ENCODE measurements at places on chromosomes 1 and 21.

- no peak for DNase-seq
Observed at GRCh38 chr1:76336931-76337371, 262.4 kb downstream of the ST6GALNAC3 start.

DNA sequence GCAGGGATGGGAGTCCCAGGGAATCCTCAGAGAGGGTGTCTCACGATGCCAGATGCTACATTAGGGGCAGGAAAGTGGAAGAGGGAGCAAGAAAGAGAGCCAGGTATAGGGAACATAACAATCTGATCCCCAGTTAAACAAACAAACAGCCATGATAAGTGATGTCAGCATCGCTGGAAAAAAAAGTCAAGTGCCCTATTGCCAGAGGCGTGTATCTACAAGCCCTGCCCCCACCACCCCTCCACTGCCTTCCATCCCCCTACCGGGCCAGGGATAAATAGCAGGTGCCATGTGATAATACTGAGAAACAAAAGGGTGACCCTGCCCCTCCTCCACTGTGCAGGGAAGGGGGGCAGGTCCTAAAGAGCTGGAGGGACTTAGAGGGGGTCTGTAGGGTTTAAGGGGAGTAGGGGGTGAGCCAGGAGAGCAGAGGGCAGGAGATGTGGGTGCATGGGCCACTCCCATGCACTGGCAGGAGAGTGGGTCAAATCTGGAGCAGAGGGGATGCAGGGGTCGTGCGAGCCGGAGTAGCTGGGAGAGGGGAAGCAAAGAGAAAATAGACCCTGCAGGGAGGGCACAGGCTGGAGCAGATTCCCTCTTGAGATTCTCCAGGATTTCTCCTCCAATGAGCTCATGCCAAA is 3.4 kb downstream of the SLC26A9 start:
- DNase-seq, result no peak

- peak; percentile 58 for DNase-seq
Observed at GRCh38 chr21:14533499-14534428, 12.4 kb downstream of the SAMSN1 start.

DNA sequence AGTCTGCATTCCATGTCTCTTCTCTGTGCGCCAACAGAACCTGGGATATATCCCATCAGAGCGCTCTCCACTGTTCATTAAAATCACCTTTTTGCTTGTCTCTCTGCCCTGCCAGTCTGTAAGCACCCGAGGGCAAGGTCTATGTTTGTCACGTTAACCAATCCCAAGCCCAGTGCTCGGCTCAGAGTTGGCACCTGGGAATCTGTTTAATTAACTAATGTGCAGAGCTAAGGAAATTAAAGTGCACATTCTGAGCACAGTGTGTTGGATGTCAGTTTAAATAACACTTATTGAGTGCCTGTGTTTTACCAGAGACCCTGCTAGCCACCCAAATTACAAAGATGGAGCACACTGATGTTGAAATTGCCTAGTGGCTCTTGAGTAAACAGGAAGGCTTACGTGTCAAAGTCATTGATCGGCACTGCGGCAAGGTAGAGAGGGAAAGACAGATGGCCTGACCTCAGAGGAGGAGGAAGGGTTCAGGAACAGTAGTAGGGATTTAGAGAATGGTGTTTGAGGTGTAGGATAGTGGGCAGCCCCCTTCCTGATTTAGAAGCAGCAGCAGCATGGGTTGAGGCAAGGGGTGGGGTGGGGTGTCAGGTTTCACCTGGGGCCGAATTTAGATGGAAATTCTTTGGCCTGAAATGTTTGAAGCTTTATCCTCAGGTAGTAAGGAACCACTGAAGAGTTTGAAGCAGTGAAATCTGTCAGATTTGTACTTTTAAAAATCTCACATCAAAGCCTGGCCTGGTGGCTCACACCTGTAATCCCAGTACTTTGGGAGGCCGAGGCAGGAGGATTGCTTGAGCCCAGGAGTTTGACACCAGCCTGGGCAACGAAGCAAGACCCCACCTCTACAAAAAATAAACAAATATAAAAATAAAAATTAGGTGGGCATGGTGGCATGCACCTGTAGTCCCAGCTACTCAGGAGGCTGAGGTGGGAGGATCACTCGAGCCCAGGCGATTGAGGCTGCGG is 7.7 kb downstream of the ARMH1 start:
- DNase-seq, result no peak

- DNase-seq, result no peak
Observed at GRCh38 chr1:48205522-48205921, 17.0 kb upstream of the SLC5A9 start.

GRCh38 chr1:10904396-10905358 is 107.8 kb upstream of the TARDBP start:
- no peak for DNase-seq

DNA sequence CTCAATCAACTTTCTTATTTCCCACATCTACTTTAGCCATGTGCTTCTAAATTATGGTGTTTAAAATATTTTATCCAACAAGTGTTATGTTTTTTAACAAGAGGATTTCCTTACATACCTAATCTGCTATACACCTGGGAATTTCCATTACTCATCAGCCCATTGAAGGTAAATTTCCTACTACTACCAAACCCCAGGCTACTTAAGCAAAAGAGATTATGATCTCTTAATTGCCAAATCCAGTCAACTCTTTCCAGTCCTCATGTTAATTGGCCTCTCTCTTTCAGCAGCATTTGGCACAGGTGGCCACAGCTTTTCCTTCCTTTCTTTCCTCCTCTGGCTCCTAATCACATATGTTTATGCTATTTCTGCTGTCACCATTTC is 5.1 kb upstream of the C1orf162 start:
- no peak for DNase-seq

GRCh38 chr21:14589855-14590563 is 43.9 kb upstream of the SAMSN1 start:
- peak; percentile 48 for DNase-seq

DNA sequence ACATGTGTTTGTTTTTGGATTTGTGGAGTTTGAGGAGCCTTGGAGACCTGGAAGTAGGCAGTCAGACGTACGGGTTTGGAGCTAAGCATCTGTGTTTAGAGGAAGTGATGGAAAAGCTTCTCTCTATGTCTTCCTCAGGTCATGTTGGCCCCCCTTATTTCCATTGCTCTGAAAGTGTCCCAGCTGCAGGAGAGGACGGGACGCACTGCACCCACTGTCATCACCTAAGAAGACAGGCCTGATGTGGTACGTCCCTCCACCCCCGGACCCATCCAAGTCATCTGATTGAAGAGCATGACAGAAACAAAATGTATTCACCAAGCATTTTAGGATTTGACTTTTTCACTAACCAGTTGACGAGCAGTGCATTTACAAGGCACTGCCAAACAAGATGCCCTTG is 66.2 kb downstream of the PGM1 start:
- no peak for DNase-seq

DNA sequence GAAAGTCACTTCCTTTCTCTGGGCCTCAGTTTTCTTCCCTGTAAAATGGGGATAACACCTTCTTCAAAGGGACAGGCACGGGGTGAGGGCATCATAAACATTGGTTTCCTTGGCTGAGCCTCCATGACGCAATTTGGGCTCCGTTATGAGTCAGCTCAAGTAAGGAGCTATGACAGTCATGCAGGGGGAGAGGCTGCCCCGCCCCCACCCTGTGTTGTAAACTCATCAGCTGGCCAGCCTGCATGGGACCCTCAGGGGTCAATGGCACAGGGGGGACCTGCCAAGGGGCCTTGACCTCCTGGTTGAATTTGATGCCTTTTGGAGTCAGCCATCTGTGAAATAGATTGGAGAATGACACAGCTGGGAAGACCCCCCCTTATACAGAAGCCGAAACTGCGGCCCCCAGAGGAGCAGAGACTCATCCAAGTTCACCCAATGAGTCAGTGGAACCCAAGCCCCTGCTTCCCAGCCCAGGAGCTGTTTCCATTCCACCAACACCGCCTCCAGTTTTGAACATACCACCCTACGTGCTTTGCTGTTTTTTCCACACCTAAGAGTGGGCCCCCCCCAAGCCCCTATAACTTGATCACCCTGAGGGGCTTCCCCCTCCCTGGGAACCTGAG is 36.8 kb upstream of the RUNX3 start:
- DNase-seq, result peak; percentile 89

DNA sequence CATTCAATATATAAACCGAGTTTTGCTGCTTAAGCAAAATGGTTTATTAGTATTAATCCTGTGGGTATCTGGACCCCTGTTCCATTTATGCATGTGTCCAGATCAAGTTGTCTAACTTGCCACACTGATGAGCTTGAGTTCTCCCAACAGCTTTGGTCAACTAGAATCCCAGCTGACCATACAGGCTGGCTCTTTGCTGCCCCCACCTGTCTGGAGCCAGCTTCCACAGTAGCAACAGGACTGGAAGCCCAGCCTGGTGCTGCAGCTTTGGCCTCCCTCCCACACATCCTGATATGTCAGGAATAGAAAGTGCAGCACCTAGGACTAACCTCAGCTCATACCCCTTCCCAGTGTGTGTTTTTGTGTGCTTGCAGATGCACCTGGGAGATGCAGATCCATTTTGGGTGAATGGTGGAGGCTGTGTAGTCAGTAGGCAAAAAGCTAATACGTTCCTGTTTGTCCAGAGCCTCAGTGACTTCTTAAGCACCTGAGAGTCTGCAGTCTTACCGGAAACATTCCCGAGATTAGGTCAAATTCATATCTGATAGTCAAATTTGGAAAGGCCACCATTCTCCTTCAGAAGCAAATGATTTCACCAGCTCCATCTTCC is 40.9 kb upstream of the BEND5 start:
- peak; percentile 70 for DNase-seq

- DNase-seq, result no peak
Observed at GRCh38 chr1:30048905-30049304, 674.5 kb downstream of the MATN1 start.

DNA sequence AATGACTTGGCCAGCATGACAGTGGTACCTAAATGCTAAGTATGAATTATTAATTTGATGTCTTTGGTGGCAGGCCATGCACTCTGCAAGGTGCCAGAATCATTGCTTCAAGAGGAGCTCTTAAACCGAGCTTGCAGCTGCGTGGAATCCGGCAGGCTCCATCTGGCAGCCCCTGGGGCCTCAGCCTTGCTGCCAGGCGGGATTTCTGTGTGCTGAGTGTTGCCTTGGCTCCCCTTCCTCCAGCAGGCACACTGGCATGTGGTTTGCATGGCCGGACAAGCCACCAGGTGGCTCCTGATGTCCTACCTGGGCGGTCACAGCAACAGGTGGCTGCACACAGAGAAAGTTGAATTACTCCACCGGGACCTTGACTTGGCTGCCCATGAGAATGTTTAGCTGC is 155.4 kb downstream of the URB2 start:
- peak; percentile 4 for DNase-seq

DNA sequence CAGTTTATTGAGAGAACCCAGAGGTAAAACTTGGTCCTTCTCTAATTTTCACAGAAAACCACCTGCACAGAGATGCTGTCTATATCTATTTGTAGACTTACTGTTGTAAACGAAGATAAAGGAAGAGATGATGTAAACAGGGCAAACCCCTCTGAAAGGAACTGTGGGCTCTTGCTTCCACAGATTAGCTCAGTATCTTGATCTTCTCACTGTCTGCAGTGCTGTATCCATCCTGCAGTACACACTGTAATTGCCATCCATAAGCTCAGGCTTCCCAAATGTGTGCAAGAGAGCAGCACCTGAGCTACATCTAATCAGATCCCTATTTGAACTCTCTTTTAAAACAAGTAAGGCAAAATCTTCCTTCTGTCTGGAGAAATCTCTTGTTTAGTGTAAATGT is 16.6 kb upstream of the RWDD3 start:
- DNase-seq, result no peak

DNA sequence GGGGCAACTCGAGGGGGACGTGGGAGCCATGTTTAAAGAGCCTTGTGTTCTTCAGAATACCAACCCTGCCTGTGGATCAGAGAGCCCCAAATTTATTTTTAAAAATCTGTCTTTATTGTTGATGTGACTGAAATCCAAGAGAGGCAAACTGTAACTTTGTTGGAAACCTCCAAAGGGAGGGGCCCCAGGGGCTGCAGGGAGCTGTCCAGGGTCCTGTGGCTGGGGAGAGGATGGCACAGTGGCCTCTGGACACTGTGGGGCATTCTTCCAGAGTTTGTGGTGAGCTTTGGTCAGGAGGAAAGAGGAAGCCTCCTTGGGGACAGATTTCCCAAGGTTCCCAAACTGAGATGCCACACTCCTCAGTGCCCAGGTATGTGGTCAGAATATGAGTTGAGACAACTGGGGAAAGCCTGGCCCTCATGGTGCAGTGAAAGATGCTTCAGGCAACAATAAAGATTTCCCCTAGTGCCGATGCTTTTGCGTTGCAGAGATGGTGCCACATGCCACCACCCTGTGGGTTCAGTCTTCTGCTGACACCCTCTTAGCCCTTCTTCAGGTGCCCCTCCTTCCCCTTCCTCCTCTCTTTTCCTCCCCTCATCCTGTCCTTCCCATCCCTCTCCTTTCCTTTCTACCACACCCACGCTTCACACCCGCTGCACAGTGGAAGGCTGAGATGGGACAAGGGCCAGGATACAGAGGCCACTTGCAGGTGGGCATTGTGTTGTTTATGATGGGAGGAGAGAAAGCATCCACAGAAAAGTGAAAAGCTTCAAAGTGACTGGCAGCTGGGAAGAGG is 122.1 kb downstream of the UCK2 start:
- no peak for DNase-seq

DNA sequence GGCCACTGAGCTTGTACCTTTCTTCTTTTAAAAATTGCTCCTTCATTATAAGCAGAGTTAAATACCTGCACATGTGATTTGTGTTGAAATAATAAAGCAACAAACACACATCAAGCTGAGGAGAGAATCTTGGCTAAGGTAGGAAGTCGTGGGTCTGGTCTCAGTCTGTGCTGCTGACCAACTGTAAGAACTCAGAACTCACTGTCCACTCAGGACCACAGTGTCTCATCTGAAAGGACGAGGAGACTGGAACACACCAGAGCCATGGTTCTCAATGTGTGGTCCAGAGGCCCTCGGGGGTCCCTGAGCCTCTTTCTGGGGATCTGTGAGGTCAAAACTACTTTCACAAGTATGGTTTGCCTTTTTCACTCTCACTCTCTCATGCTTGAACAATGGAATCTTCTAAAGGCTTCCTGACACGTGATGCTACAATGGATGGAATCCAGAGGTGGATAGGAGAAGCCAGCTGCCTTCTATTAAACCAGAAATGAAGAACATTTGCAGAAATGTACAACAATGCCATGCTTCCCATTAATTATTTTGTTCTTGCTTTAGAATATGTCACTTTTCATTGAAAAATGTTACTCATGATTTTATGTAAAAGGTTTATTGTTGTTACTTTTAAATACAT is 17.3 kb upstream of the ETS2 start:
- DNase-seq, result no peak

GRCh38 chr1:39538531-39539251 is 37.9 kb downstream of the PABPC4 start:
- DNase-seq, result no peak

DNA sequence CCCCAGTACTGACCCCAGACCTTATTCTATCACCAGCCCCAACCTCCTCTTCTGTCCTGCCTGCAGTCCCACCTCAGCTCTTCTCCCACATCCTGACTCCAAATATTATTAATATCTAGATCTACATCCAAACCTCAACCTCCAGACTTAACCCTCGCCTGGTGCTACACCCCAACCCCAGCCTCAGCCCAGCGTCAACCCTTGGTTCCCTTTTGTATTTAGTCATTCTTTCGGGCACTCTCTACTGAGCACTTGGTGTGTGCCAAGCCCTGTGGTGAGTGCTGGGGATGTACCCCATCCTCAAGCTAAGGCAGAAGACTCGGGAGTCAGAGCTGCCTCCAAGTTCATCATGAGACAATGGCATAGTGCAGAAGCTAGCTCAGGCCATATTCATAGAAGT is 1.1 kb downstream of the SHISAL2A start:
- DNase-seq, result no peak

Data from GM12865 (cell line).